Esophagus mucosa (tissue), 1 donor: ENCODE measurements at places on chromosomes 3 and 15.

GRCh38 chr3:58567251-58567515 is 10.0 kb downstream of the FAM107A start:
- no peak for ATAC-seq

DNA sequence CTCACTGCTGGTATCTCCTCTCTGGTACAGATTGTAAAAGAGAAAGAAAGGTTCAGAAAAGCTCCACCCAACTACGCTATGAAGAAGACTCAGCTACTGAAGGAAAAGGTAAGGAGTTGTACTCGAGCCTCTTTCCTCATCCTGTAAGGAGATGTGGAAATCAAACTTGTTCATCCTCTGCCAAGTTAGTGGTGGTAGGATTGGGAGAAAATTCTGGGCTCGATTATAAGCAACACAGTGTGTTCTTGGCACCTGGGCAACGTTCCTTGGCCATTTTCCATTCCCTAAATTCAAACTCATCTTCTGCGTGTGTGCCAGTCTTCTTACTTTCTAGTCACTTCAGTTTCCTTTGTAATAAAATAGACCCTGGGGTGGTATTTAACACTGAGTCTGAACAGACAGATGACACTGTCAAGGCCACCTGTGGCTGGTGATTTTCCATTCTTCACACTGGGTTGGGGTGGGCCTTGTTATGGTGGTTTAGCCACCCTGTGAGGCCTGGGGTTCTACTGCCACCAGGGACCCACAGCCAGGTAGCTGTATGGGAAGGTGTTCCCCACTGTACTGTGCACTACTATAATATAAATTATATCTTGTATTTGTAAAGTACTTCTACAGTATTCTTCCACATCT is 17.1 kb upstream of the ITPKA start:
- no peak for ATAC-seq

- ATAC-seq = no peak
Measured at GRCh38 chr15:51524376-51524775, 98.2 kb downstream of the DMXL2 start.

DNA sequence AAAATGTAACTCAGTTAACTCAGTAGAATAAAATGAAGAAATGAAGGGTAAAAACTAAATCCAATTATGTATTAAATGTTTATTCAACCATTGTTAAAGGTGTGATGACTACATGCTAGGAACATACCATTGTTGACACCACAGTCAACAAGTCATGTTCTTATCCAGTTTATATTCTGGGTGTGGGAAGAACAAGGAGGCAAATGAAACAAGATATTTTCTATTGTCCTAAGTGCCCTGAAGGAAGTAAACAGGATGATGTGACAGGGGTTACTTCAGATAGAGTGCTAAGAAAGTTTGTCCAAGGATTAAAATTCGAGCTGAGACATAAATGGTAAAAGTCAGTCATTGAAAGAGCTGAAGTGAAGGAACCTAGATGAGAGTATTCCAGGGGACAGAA is 13.1 kb downstream of the AP3S2 start:
- ATAC-seq = peak; percentile 67

DNA sequence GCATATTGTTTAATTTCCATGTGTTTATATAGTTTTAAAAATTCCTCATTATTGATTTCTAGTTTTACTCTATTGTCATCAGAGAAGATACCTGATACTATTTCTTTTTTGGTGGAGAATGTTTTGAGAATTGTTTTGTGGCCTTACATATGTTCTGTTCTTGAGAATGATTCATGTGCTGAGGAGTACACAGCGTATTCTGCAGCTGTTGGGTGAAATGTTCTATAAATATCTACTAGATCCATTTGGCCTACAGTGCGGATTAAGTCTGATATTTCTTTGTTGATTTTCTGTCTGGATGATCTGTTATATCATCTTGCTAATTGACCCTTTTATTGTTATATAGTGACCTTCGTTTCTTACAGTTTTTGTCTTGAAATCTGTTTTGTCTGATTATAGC is 109.7 kb downstream of the UBE2E2 start:
- no peak for ATAC-seq

DNA sequence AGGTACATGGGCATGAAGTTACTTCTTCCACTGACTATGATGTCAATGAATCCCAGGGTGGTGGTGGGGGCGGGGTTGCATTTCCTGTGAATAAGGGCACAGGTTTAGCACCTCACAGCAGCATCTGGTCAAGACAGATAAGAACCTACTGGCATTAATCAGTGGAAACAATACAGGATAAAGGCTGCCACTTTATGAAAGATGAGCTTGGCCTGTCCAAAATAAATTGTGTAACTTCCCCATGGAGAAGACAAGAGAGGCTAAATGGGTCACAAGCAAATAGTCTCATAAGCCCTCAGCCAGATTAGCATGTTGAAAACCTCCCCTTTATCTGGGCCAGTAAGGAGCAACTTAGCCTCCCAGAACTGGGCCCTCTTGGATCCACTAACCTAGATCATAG is 27.4 kb upstream of the PLSCR2 start:
- no peak for ATAC-seq

GRCh38 chr15:59536553-59536952 is 75.0 kb upstream of the GCNT3 start:
- no peak for ATAC-seq

DNA sequence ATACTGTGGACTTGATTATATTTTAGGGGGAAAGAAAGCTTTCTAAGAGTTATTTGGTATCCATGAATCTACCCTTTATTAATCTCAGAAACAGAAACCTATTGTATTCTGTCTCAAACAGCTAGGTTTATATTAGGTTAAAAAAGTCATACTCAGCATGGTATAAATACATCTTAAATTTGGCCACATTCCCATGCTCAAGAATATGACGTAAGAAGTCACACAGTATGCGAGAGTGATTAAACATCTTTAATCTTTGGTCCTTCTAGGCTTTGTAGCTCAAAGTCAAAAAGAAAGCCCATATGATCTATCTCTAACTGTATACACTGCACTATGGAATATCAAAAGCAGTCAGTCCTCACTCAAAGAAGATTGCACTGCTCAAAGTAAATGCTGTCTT is 131.4 kb downstream of the EPHA3 start:
- ATAC-seq = no peak

DNA sequence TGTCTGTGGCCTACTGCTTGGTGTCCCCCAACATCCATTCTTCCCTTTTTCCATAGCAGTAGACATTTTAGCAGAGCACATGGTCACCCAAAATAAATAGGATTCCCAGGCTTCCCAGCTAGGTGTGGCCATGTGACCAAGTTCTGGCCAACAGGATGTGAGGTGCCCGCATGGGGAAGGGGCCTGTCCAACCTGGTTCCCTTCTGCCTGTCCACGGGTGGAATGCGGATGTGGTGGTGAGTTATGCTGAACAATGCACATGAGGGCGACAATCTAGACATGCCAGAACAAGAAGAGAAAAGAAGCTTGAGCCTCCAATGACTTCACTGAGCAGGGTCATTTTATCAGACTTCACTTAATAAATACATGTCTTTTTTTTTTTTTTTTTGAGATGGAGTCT is 77.6 kb upstream of the DLG1 start:
- peak; percentile 59 for ATAC-seq

DNA sequence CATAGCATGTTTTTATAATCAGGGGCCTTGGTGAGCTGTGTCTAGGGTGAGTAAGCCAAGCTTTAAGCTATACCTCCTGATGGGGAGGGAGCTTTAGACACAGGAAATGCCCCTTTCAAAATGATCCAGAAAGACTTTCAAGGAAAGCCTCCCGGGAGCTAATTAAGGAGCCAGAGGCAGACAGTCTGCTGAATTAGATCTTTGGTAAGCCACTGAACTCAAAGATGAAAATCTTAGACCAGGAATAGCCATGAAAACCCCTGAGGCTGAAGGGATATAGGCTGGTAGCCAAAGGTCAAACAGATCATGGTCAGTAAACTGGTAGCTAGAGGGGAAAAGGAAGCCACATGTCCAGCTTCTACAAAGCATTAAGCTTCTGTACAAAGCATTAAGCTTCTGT is 42.7 kb upstream of the GAP43 start:
- no peak for ATAC-seq

GRCh38 chr3:159881828-159882309 is 106.8 kb upstream of the IL12A start:
- ATAC-seq = peak; percentile 86

DNA sequence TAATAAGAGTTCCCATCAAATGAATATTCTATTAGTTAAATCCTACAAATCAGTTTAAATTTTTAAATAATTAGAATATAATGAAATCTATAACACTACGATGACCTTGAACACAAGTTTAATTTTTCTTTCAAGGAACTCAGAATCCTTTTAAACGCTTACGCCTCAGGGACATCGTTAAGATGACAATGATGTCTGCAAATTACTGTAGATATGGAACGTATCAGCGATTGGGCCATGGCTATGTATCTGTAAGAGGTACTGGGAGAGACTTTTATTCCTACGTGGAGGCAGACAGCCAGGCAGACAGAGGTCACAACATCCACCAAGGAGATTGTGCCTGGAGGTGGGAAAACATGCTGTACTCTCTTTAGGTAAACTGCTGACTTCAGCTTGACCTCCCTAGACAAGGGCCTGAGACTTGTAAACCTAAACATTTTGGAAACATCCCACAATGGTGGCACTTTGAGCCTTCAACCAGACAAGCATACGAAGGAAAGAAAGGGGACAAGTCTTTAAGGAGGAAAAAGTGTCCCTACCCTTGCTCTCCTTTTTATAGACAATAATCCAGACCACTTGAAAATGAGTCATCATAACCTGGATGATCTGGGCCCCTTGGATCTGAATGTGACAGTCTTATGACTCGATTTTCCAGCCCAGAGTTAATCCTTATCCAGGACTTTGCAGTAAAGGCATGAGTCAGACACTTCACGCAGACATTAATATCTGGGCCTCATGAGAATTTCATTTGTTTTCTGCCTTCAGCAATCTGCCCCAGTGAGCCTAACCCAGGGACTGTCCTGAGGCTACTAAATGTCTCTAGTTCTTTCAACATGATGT is 6.8 kb upstream of the LDHAL6B start:
- peak; percentile 70 for ATAC-seq

DNA sequence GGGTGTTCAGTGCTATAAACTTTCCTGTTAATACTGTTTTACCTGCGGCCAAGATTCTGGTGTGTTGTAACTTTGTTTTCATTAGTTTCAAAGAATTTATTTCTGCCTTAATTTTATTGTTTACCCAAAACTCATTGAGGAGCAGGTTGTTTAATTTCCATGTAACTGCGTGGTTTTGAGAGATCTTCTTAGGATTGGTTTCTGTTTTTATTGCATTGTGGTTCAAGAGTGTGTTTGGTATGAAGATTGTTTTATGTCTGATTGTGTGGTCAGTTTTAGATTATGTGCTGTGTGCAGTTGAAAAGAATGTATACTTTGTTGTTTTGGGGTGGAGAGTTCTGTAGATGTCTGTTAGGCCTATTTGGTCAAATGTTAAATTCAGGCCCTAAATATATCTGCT is 133.5 kb upstream of the GALNT15 start:
- no peak for ATAC-seq

- ATAC-seq = peak; percentile 33
Measured at GRCh38 chr15:58771621-58772250, 634 bp downstream of the MINDY2 start.

DNA sequence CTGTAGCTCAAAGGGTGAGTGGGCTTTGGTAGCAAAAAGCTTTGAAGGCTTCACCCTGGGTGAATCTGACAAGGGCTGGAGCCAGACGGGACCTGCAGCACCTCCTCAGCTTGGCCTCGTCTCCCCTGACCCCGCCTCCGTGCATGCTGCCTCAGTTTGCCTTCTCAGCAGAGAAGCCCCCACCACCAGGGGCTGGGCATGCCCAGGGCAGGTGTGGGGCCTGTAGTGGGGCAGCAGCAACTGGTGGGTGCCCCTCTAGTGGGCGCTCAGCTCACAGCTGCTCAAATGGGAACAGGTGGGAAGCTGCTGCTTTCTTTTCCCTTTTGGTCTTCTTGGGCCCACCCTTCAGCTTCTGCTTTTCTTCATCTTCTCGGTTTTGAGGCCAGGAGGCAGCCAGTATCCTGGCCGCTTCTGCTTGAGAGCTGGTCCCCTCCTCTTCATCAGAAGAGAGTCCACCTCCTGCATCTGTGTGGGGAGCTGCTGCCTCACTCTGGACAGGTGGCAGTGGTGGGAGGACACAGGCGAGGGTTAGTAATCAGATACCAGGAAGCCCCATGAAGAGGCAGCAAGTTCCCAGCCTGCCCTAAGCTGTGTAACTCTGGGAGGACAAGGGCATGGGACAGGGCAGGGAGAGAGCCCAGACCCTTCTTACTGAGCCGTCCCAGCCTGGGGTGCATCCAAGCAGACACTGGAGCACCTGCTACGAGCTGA is 21.0 kb downstream of the TMEM43 start:
- no peak for ATAC-seq

- no peak for ATAC-seq
Measured at GRCh38 chr15:99282121-99282520, 30.8 kb downstream of the LRRC28 start.

DNA sequence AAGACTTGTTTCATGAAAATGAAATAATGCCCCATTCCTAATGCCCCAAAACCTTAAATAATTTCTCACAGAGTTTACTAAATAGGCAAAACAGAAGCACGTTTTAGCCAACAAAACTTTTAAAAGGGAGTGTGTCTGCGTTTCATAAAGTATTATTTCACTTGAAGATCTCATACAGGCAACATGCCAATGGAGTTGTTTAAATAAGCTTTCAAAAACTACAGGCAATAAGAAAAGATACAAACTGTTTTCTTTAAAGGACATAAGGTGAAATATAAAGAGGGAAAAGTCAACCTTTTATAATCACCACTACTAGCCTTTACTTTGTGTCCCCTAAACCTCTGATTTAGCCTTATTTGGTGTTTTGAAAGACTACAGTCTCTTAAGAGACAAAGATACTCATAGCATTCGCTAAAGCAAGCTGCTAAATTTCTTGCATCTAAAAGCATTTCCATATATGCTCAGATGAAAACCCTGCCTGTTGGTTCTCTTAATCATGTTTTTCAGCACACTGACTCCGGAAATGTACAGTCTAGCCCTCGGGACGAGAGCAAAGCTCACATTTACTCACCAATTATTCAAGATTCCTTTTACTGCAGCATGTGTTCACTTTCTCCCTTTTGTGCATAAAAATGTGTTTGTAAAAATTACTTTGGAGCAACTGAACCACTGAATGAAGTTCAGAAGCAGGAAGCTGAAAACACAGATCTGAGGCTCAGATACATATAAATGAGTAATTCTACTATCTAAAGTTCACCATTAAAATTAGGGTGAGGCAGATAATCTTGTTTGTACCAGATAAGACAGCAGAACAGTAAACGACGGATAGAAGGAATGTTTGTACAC is 119.0 kb downstream of the GOLIM4 start:
- no peak for ATAC-seq

- no peak for ATAC-seq
Measured at GRCh38 chr3:13215940-13216546, 142.8 kb upstream of the IQSEC1 start.

DNA sequence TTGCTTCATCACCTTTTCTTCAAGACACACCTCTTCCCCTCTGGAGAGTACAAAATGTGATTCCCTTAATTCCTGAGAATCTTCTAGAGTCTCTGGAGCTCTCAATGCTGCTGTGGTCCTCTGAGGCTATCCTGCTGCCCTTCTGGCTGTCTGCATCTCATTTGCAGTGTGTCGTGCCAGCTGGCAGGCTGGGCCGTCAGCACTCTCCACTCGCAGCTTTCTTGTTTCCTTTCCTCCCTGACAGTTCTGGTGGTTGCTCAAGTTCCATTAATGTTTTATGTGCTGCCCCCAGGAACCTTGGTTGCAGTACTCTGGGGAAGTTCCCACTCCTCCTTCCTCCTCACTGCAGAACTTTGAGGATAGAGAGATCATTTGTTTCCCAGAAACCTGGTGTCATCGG is 210.8 kb upstream of the ROPN1 start:
- ATAC-seq = no peak
